Stimulated activated CD4-positive, alpha-beta T cell treated with anti-CD3 and anti-CD28 coated beads, Interleukin-4, amount 100 ng/mL, for 4 hours (primary cell): ENCODE measurements at places on chromosomes 1 and 21.

- peak; percentile 65 for DNase-seq
These were observed 21.5 kb upstream of the LEFTY2 start for GRCh38 chr1:225962440-225962975.

DNA sequence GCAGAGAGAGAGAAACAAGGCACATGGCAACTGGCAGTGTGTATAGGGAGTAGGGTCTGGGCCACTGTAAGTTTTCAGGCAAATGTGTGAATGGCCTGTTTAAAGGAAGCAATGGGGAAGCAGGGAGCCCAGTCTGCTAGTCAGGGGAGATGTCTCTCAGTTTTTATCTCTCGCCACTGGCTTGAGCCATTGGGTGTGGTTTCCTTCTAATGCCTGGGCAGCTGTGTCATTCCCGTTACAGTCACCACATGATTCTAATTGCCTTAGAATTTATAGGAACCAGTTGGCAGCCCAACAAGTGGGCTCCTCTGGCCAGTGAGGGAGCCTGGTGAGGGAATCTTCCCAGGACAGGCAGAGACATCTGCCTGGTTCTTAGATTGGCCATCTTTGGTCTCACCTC is 182.4 kb downstream of the DISC1 start:
- DNase-seq, result no peak

GRCh38 chr1:93681101-93681988 is at the start of gene BCAR3:
Gene BCAR3, minus strand, starts transcription at chr1:93681837. Its CDS starts 6,907 bp downstream, at chr1:93674930.
- no peak for DNase-seq

- DNase-seq, result no peak
These were observed 8.5 kb downstream of the CCNL2 start for GRCh38 chr1:1390675-1391074.

GRCh38 chr1:226002667-226003501 is 3.7 kb upstream of the SDE2 start:
- DNase-seq, result no peak

DNA sequence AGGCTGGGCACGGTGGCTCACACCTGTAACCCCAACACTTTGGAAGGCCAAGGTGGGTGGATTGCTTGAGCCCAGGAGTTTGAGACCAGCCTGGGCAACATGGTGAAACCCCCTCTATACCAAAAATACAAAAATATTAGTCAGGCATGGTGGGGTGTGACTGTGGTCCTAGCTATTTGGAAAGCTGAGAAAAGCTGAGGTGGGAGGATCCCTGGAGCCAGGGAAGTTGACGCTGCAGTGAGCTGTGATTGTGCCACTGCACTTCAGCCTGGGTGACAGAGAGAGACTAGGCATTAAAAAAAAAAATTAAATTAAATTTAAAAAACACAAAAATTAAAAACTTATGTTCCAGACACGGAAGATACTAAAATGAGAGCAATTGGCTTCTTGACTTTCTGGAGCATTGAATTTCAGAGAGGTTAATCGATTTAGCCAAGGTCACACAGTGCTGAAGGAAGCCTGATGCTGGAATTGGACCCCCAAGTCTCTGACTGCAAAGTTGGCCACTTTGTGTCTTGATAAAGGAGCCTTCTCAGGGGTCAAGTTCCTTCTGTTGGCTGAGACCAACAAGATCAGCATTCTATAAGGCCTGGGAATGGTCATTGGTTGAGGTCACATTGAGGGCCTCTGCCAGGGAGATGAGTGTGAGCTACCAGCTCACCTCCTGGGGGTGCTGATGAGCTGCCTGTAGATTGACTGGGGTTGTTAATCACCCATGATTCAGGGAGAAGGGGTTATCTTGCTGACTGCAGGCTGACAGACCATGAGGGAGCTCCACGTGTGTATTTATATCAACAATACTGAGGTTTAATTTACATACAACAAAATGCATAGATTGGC is 54.3 kb downstream of the RPS6KA1 start:
- DNase-seq, result peak; percentile 23

DNA sequence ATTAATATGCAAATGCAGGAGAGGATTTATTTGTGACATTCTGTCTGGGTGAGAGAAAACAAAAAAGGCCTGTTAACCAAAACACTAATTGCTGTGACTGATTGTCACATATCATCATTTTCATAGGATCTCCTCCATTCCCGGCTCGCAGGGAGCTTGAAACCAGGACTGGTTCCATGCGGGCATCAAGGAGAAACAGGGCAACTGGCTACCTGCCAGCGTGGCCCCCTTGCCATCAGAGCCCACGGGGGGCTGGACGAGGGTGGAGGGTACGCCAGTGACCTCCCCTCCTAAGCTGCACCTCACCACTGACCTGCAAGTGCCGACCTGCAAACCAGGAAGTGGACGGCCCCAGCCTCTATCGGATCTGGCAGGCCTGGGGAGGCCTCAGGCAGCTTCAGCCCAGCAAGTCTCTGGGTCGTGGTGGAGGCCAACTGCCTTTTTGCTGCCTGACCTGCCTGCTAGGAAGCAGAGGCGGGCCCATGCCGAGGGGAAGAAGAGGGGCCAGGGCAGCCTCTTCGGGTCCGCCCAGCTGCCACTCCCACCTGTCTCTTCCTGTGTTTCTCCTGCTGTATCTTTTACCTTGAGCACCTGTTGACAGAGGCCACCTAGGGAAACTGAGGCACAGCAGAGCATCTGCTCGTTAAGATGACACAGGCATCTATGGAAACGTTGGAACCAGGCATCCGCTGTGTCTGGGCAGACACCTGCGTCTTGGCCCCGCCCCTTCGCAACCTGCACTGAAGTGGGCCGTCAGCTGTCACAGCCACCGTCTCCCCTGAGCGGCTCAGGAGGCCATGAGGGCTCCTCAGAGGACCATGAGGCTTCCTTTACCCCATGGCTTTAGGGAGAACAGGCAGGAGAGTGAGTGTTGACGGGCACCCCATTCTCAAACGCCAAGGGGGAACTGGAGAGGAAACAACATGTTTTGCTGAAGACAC is 74.8 kb downstream of the CASZ1 start:
- no peak for DNase-seq

DNA sequence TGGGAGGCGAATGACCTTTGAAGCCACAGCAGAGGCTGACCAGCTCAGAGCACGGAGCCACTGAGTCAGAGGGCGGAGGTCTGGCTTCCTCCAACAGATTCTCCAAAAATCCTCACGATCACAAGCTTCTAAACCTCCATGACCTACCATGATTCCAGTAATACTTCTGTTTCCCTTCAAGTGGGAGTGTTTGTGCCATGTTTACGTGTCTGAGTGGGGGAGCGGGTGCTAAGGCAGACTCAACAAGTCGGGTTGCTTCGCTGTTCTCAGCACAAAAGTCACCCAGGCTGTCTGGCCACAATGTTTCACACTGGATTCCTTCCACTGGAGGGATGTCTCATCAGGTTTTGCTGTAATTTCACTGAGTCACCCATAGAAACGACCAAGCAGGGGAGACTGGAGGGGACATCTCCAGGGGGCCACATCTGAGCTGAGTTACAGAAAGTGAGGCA is 86.2 kb downstream of the SLC66A1 start:
- DNase-seq, result no peak

- no peak for DNase-seq
These were observed 8.7 kb downstream of the TACSTD2 start for GRCh38 chr1:58568271-58568860.

GRCh38 chr1:162217706-162218105 is 148.2 kb downstream of the NOS1AP start:
- no peak for DNase-seq

DNA sequence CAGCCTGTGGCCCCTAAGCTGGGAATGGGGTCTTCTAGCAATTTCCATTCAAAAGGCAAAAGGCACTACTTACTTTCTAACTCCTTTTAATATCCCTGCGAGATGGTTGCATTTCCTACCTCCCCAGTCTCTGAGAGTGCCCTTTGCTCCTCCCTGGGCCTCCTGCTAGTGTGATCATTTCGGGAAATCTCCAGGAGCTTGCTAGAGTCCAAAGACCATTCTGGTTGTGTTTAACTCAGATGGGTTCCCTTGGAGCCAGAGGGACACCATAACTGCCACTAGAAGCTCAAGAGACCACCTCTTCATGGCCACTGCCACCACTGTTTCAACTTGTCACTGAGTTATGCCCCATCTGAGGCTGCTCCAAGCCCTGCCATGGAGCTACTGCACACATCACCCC is 34.4 kb upstream of the CYP4B1 start:
- no peak for DNase-seq

DNA sequence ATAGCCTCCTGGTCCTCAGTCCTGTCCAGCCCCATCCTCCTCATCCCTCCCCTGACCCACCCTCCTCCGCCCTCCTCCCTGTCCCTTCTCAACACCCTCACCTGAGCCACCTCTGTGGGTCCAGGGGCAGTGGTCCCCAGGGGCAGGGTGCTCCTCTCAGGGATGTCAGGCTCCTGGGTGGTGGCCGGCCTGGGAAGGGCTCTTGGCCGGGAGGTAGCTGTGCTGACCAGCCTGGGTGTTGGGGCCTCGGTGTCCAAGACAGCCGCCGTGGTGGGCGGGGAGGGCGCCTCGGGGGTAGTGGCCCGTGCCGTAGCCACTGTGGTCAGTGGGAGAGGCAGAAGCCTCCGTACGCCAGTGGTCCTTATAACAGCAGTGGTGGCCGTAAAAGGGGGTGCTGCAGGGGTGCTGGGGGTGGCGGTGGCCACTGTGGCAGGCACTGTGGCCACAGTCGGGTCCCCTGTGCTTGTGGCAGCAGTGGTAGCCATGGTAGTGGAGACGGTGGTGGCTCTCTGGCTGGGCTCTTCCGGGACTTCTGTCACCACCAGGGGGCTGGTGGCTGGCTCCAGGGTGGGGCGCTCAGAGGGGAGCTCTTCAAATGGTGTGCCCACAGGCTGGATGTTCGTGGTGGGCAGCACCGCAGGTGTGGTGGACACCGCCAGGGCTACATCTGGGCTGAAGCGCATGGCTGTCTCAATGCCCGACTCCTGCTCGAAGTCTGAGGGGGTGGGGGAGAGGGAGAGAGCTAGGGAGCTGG is 31.9 kb downstream of the SDC3 start:
- no peak for DNase-seq

DNA sequence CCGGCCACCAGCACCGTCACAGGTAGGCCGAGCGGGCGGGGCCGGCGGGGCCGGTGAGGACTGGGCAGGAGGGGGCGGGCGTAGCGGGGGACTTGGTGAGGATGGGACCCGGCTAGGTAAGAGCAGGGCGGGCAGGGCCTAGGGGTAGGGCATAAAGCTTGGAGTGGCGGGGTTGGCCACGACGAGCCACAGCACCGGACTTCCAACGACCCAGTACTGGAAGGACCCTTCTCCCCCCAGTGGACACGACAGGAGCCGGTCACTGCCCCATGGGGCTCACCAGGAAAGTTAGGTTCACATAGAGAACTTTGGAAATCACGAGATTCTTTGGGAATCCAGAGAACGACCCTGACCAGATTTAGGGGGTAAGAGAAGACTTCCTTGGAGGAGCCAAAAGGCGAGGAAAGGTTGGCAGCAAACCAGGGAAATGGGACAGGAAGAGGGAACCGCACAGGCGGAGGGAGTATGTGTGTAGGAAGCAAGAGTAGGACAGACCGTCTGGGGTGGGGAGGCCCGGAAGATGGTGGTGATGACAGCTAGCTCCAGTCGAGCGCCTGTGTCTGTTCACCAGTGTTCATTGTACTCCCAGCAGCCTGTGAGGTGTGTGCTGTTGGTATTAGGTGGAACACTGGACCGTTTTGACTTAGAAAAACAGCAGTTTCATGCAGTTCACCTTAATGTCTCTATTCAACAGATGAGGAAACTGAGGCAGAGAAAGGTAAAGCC is 20.4 kb downstream of the ZNF362 start:
- no peak for DNase-seq
